ENCODE measurements at places on chromosomes 2 and 18. TPM values are rescaled to one million over a fixed set of nuclear protein-coding genes. Genes with fewer than 3 reads are reported as not detected.

DNA sequence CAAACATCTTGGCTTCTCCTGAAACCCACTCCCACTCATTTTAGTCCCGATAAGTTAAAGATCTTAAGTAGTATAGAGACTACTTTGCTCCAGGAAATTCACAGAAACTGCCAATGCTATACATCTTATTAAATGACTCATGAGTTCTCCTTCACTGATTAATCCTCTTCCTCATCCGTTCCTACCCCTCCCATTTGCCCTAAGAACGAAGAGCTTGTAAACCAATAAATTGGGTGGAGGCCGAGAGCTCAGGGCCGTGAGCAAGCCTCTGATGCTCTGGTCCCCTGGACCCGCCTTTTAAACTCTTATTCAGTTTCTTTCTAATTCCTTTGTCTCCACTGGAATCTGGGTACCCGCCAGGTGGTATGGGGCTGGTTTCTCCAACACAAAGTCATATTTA lies 68.6 kb downstream of the METTL8 start:
- no peak overlapping the region for H3K27ac ChIP-seq
- H3K36me3 ChIP-seq: 0 out of 2 replicates have a peak, but pooled peaks cover 6% of the 10 kb centered on the region
- no peak for DNase-seq

GRCh38 chr2:193818801-193819499 lies 1624.2 kb upstream of the TMEFF2 start:
- no peak overlapping the region for H3K27ac ChIP-seq
- no peaks in the 10 kb centered on the region for H3K27me3 ChIP-seq
- no peaks in the 10 kb centered on the region for H3K36me3 ChIP-seq
- DNase-seq: no peak
- H3K4me1 ChIP-seq: no peaks in the 10 kb centered on the region

GRCh38 chr2:237120916-237121315 lies 35.2 kb downstream of the COPS8 start:
- no peaks in the 10 kb centered on the region for H3K4me1 ChIP-seq
- no peaks in the 10 kb centered on the region for H3K27me3 ChIP-seq
- no peak overlapping the region for H3K27ac ChIP-seq
- H3K4me3 ChIP-seq: no peak overlapping the region

DNA sequence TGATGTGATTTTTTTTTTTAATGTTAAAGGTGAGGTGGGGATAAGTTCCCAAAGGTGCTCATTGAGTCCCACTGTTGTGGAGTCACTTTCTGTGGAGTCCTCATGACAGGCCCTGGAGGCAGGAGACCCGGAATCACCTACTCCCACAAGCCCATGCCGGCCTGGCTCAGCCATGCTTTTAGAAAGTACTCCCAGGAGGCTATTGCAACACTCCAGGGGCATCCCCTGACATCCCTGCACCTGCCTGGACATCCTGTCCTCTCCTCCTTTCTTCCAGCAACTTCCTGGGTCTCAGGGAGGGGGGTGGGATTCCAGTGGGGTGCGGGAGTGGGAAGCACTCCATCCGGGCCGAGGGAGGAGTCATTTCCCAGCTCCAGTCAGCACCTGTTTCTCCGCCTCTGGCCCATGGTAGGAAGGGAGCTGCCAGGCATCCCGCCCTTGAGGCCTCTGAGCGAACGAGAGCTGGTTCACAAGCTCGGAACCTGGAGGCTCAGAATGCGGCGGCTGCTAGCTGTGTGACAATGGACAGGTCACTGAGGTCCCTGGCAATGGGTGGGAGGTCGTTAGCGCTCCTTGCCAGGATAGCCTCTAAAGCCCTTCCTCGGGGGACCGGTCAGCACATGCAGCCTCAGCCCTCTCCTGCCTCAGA lies 163.9 kb upstream of the ID2 start:
- peak; percentile 14 for DNase-seq
- no peaks in the 10 kb centered on the region for H3K27me3 ChIP-seq
- no peak overlapping the region for H3K4me3 ChIP-seq
- no peak overlapping the region for H3K27ac ChIP-seq
- no peaks in the 10 kb centered on the region for H3K36me3 ChIP-seq
- H3K4me1 ChIP-seq: no peaks in the 10 kb centered on the region

- H3K36me3 ChIP-seq: no peaks in the 10 kb centered on the region
- peaks cover 14% of the 10 kb centered on the region for H3K4me1 ChIP-seq
- no peak overlapping the region for H3K4me3 ChIP-seq
These were observed 99.2 kb downstream of the LRP1B start for GRCh38 chr2:142031656-142032055.

GRCh38 chr2:67445652-67446268 lies 48.6 kb downstream of the ETAA1 start:
- no peak overlapping the region for H3K4me3 ChIP-seq
- no peaks in the 10 kb centered on the region for H3K27me3 ChIP-seq
- no peaks in the 10 kb centered on the region for H3K36me3 ChIP-seq
- no peak for DNase-seq

DNA sequence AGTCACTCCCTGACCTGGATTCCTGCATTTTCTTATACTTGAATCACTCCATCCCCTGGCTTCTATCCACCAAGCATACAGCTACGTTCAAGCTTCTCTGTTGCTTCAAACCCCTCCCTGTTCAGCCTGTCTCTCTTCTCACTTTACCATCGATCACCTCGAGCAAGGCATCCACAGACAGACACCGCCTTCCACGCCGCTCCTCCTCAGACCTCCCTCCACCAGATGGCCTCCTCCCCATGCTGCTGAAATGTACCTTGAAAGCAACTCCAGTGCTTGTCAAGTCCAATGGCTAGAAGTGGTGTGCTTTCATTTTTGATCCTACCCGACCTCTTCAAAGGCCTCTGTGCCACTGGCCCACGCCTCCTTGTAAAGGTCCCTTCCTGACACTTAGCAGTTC lies 131.3 kb upstream of the ACAA2 start:
- no peaks in the 10 kb centered on the region for H3K27me3 ChIP-seq
- peak; percentile 17 for DNase-seq
- no peak overlapping the region for H3K27ac ChIP-seq

DNA sequence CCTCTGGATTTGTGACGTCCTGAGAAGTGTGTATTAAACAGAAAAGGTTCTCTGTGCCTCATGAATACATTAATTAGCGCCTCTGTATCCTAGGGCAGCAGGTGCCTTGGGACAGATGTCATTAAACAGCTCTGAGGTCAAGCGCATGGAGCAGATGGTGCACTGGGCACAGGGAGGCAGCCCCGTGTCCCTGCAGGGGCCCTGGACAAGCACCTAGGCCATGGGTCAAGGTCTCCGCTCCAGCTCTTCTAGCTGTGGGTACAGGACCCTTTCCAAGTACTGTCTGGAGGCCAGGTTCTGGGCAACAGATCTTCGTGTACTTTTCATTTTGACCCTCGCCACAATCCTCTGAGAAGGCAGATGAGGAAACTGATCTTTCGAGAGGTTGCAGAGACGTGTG lies 126.4 kb downstream of the KCTD1 start:
- no peaks in the 10 kb centered on the region for H3K27me3 ChIP-seq
- H3K4me3 ChIP-seq: no peak overlapping the region
- no peaks in the 10 kb centered on the region for H3K36me3 ChIP-seq
- DNase-seq: no peak

- no peak overlapping the region for H3K27ac ChIP-seq
- no peaks in the 10 kb centered on the region for H3K36me3 ChIP-seq
- H3K4me1 ChIP-seq: no peaks in the 10 kb centered on the region
These were observed 286.5 kb downstream of the LPIN1 start for GRCh38 chr2:12032975-12033374.

- peaks cover 7% of the 10 kb centered on the region for H3K4me1 ChIP-seq
- no peak overlapping the region for H3K27ac ChIP-seq
- no peak for DNase-seq
- H3K36me3 ChIP-seq: no peaks in the 10 kb centered on the region
These were observed 48.4 kb upstream of the CPO start for GRCh38 chr2:206890926-206891325.

DNA sequence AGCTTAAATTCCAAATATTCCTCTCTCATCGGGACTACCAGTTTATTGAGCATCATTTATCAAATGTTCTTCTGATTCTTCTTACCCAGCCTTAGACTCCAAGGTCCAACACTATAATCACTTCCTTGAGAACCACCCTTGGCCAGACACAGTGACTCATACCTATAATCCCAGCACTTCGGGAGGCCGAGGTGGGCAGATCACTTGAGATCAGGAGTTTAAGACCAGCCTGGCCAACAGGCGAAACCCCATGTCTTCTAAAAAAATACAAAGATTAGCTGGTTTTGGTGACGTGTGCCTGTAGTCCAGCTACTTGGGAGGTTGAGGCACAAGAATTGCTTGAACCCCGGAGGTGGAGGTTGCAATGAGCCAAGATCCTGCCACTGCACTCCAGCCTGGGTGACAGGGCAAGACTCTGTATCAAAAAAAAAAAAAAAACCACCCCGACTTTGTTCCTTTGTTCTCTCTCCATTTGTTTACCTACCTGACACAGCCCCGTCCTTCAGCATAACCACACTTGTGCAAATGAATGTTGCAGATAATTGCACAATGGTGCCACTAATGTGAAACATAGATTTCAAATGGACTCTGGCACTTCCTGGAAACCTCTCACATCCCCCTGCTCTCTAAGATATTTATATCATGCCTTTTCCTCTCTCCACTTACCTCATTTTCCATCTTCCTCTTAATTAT lies 38.9 kb upstream of the LPIN2 start:
- DNase-seq: no peak
- no peaks in the 10 kb centered on the region for H3K36me3 ChIP-seq
- no peak overlapping the region for H3K4me3 ChIP-seq
- no peaks in the 10 kb centered on the region for H3K27me3 ChIP-seq
- H3K27ac ChIP-seq: no peak overlapping the region

DNA sequence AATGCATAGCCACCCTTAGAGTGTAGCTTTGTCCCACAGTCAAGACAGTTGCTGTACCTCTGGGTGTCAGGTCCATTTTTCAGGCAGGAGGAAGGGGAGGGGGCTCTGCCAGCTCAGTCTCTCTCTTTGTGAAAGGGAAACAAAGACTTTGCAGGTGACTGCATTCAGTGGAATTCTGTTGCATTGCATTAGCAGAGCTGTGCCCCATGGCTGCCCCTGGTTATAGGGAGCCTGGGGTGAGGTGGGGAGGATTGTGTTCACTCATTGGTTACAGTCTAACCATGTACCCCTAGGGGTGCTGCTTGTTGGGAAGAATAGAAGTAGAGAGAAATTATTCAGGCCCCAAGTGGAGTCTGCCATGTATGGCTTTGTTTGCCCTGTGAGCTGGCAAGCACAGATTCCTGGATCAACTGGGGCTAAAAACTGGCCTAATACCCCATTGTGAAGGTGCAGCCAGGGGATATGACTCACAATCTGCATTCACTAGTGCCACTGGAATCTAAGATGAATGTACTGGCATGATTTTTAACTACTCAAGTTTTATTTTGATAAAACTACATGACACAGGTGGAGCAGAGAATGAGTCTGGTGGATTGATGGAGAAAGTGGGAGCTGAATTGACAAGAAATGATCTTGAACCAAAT lies 118.4 kb downstream of the SH3BP4 start:
- H3K36me3 ChIP-seq: no peaks in the 10 kb centered on the region
- H3K4me1 ChIP-seq: peaks cover 21% of the 10 kb centered on the region
- no peaks in the 10 kb centered on the region for H3K27me3 ChIP-seq
- H3K27ac ChIP-seq: no peak overlapping the region

GRCh38 chr2:36425608-36426355 lies 70.2 kb downstream of the CRIM1 start:
- peaks cover 45% of the 10 kb centered on the region for H3K4me1 ChIP-seq
- DNase-seq: no peak
- H3K27me3 ChIP-seq: no peaks in the 10 kb centered on the region
- H3K27ac ChIP-seq: no peak overlapping the region
- H3K36me3 ChIP-seq: no peaks in the 10 kb centered on the region
- no peak overlapping the region for H3K4me3 ChIP-seq

DNA sequence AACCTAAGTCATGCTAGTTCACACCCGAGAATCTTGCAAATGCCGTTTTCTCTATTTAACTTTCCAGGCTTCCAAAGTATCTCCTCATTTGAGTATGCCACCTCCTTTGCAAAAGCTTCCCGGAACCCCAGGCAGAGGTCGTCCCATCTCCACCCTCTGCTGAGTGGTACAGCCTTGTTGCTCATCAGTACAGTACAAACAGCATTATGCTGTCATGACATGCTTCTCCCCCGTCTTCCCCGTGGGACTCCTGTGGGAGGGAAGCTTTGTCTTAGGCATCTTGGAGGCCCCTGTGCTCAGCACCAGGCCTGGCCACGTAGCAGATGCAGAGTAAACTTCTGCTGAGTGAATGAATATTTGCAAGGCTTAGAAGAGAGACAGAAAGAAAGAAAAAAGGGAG lies 102.7 kb downstream of the CDCA7 start:
- no peak overlapping the region for H3K4me3 ChIP-seq
- peaks cover 9% of the 10 kb centered on the region for H3K4me1 ChIP-seq
- no peaks in the 10 kb centered on the region for H3K36me3 ChIP-seq
- no peaks in the 10 kb centered on the region for H3K27me3 ChIP-seq
- no peak overlapping the region for H3K27ac ChIP-seq
- no peak for DNase-seq

DNA sequence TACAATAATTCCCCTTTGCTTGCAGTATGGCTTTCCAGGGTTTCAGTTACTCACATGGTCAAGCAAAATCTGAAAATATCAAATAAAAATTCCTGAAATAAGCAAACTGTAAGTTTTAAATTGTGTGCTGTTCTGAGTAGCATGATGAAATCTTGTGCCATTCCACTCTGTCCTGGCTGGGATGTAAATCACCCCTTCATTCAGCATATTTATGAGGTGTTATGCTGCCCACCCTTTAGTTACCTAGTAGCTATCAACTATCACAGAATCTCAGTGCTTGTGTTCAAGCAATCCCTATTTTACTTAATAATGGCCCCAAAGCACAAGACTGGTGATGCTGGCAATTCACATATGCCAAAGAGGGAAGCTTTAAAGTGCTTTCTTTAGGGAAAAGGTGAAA lies 867.7 kb upstream of the NRXN1 start:
- no peak overlapping the region for H3K27ac ChIP-seq
- H3K27me3 ChIP-seq: no peaks in the 10 kb centered on the region
- H3K36me3 ChIP-seq: no peaks in the 10 kb centered on the region
- no peak overlapping the region for H3K4me3 ChIP-seq

Gene COLEC12
- 2.0 TPM for polyA plus RNA-seq

Gene DYSF
- polyA plus RNA-seq: 7.3 TPM

Gene FHL2
- polyA plus RNA-seq: 27.2 TPM

Gene TTN
- polyA plus RNA-seq: 15.7 TPM

Gene LGALSL
- polyA plus RNA-seq: 19.0 TPM

Gene DSC2
- 7.9 TPM for polyA plus RNA-seq

Gene DPYSL5
- 2.6 TPM for polyA plus RNA-seq

Gene PSMA8
- polyA plus RNA-seq: not detected

Measured in GM23338 (cell line).